Suppressor macrophage (primary cell): ENCODE measurements at places on chromosomes 1 and 21.

- DNase-seq = no peak
These were observed 132.9 kb upstream of the ERRFI1 start for GRCh38 chr1:8158995-8159394.

DNA sequence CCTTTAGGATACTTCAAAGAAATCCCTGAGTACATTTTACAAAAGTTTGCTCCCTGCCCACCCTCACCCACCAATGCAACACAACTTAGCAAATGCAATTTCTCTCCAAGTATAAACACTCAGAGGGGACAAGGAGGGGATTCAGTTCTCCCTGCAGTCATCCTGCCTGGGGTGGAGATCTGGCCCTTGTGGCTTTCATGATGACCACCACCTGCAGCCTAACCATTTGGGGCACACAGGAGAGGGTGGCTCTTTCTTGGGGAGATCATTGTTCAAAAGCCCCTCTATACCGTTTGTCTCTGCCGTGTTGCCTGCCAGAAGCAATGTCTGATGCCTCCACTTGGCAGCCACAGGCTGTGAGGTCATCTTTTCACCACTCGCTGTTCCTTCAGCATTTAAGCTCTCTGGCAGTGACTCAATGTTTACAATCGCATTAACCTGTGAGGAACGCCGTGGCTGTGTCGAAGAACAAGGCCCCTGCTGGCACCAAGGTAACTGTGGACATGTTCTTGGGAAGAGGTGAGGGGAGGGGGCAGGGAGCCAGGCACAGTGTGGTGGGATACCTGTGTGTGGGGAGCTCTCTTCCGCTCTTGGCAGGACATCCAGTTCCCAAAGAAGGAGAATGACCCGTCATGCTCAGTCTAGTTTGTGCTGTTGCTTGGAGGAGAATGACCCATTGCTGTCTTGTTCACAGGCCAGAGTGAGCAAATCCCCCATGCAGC, 103.9 kb upstream of the DUSP10 start:
- DNase-seq = no peak

- no peak for DNase-seq
These were observed 206.0 kb downstream of the CENPF start for GRCh38 chr1:214808845-214809460.

GRCh38 chr1:19735440-19736127, 64.1 kb downstream of the TMCO4 start:
- no peak for DNase-seq

DNA sequence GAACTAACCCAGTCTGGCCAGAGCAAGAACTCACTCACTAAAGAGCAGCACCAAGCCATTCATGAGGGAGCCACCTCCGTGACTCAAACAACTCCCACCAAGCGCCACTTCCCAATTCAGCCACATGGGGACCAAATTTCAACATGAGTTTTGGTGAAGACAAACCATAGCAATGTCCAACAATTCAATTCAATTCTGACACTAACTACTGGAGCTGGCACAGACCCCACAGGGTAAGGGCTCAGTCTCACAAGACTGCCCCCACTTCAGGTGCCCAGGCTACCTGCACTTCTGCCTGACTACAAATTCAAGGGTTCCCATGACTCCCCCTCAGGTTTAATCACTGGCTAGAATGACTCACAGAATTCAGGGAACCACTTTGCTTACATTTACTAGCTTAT, 48.8 kb upstream of the RAP1A start:
- DNase-seq = peak; percentile 69

- DNase-seq = peak; percentile 97
These were observed 47.0 kb downstream of the AHDC1 start for GRCh38 chr1:27556781-27557595.

- no peak for DNase-seq
These were observed 277.3 kb downstream of the MATN1 start for GRCh38 chr1:30446095-30446494.

DNA sequence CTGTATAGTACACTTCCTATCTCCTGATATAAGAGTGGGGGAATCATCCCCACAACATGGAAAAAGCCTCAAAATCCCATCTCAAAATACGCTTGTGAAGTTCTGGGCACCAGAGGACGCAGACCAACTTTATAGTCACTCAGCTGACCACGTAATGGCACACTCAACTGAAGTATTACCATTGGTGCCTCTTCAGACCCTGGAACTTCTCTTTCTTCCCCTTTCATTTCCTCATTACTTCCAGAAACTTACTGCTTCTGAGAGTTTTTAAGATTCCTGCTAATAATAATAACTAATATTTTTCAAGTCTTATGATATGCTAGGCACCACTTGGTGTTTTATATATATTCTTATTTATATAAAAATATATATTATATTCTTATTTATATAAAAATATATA, 202.6 kb downstream of the PTPRC start:
- DNase-seq = peak; percentile 32

GRCh38 chr1:67368046-67368514, 60.4 kb downstream of the IL12RB2 start:
- no peak for DNase-seq

- peak; percentile 82 for DNase-seq
These were observed 2.5 kb upstream of the PTGER3 start for GRCh38 chr1:71049951-71050598.

DNA sequence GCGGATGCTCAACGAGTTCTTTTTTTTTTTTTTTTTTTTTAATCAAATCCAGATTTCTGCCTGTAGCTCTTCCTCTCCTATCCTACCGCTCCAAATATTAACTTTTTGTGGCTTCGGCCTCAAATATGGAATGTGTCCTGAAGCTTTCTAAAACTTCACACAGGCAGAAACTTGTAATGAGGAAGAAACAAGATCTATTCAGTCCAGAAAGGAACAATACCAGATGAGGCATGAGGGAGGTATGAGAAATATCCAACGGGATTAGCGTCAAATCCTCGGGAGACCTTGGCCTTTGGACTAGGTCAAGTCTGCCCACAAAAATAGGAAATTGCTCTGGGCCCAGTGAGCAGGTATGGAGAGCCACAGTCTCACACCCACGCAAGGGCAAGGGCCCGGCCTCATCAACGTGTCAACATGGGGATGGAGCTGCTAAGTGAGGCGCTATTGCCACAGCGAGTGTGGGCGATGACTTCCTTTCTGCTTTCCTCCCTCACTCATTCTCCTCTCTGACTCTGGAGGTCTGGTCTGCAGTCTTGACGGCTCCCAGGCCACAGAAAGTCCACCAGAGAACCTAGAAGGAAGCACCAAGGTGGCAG, 66.6 kb downstream of the BCAR3 start:
- no peak for DNase-seq

DNA sequence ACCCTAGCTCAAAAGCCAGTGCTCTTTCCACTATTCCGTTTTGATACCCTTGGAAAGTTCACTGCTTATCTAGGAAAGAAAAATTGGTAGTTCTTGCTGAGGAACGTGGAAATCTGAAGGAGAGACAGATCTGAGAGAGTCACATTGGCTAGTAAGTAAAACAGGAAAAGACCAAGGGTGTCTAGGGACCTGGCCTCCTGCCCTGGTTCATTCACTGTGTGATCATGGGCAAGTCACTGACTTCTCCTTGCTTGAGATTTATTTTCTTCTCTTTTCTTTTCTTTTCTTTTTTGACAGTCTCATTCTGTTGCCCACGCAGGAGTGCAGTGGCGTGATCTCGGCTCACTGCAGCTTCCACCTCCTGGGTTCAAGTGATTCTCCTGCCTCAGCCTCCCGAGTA, 90.8 kb downstream of the NFIA start:
- DNase-seq = no peak

- DNase-seq = no peak
These were observed 105.5 kb downstream of the PDE9A start for GRCh38 chr21:42758721-42759593.

GRCh38 chr1:78035121-78035520, 10.6 kb upstream of the GIPC2 start:
- no peak for DNase-seq

GRCh38 chr21:34817821-34818661, 149.2 kb downstream of the CLIC6 start:
- DNase-seq = no peak

GRCh38 chr1:9490605-9491339, 48.5 kb upstream of the SLC25A33 start:
- DNase-seq = peak; percentile 82

DNA sequence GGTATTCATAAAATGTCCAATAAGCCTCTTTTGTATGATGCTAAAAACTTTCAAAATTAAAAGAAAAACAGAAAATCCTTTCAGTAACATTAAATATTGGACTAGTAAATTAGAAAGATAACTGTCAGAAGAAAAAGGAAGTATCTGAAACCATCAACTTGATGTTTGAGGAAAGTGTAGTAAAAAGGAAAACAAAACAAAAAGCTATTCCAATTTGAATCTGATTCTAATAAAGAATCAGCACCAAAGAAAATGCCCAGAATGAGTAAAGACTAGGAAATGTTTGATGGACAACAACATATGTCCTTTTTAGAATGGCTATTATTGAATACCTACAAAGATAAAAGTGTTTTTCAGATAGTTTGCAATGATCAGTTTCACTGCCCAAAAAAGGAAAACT, 79.9 kb upstream of the RBM34 start:
- DNase-seq = no peak

DNA sequence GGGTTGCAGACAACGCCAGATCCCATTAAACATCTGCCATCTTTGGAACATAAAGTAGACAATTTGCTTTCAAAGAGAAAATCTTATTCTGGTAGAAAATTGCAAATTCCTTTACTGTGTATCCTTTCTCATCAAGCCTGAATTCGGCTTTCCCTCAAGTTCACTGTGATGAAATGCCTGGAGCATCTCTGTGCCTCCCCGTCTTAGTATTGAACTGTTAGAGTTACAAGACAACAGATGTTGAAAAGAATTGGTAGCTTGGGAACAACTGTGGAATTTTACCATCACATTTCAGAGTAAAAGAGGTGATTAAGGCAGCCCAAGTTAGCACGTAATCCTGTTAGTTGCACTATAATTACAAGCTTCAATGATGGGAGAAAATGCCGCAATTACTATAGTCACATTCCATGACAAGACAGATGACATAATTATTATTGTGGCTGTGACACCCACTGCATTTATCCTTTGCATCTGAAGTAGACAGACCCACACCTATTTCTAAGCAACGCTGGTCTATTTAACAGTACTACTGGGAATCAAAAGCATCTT, 54.4 kb upstream of the B3GALNT2 start:
- DNase-seq = no peak

DNA sequence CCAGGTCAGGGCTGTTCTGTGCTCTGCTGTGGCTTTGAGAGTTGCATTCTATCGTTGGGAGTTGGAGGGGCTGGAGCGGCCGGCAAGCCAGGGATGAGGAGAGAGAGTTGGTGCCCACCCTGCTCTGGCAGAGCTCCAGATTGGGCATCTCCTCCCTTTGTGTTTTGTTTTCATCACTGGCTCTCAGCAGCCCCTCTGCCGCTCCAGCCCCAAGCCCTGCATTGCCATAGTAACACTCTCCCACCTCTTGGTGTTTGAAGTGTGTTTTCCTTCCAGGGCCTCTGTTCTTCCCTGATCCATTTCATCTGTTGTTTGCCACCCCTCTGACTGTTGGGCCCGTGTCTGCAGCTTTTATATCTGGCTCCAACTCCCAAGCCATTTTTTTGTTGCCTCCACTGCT, 152.7 kb downstream of the URB2 start:
- DNase-seq = no peak

GRCh38 chr21:35058058-35058457, 9.0 kb upstream of the RUNX1 start:
- no peak for DNase-seq

DNA sequence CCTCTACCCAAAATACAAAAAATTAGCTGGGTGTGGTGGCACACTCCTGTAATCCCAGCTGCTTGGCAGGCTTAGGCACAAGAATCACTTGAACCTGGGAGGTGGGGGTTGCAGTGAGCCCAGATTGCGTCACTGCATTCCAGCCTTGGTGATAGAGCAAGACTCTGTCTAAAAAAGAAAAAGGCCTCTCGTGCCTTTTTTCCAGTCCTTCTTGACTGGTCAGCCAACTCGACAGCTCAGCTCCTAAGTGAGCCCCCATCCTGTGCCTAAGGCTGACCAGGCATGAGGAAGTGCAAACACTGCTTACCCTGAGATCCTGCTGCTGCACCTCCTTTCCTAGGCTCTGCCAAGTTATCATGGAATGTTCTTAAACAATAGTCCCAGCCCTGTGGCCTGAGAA, 10.1 kb upstream of the PROK1 start:
- no peak for DNase-seq

DNA sequence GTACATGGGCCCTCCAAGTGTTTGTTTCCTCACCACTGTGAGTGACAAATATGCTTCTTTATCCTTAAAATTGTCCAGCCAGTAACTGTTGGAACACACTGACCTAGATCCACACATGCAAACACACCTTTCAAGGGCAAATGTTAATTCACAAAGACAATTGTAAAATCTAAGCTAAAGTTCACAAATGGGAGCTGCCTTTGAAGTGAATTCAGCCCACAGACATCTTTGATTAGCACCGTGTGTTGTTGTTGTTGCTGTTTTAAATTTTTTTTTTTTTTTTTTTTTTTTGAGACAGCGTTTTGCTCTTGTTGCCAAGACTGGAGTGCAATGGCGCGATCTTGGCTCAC, 52.3 kb upstream of the SLC16A1 start:
- DNase-seq = no peak

- no peak for DNase-seq
These were observed 6.7 kb upstream of the SNAPIN start for GRCh38 chr1:153651771-153652170.

GRCh38 chr1:44300852-44301251, 54.2 kb downstream of the ERI3 start:
- no peak for DNase-seq

- DNase-seq = no peak
These were observed 110.2 kb upstream of the APP start for GRCh38 chr21:26280775-26281174.

- no peak for DNase-seq
These were observed 9.5 kb downstream of the ERG start for GRCh38 chr21:38488640-38489270.

DNA sequence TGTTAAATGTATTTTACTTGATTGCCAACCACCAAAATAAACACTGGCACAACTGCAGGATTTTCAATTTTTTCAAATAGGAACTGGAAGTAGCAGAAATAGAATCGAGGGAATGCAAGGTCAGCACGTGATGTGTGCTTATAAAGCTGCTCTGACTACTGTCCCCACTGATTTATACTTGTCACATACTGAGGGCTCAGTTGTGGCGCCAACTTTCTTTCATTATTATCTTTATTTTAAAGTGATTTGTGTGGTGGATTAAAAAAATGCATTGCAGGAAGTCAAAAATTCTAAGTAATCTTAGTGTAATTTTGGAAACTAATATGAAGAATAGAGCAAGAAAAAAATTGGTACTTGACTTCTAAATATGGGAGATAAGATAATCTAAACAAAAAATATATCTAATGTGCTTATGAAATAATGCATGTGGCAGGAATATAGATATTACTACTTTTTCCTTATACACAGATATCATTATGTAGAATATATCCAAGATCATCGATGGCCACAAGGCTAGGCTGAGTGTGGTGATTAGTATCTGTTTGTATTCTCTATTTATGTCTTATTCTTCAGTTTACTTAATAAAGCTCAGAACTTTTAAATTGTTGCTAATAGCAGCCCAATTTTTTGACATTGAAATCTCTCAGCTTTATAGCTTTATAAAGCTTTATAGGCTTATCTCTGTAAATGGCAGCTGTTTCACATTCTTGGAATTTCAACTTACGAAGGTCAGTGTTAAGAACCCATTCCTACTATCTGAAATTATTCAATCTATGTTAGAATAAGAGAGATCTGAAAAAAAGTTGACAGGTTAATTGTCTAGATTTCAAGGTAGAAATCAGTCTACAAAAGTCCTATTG, 404.5 kb upstream of the ADAMTS5 start:
- no peak for DNase-seq
